HCEC 1CT (cell line): ENCODE measurements at places on chromosomes 16 and 17.

GRCh38 chr16:11621920-11622651 lies 35.4 kb upstream of the LITAF start:
- DNase-seq = no peak

GRCh38 chr17:66983414-66984021 lies 19.0 kb downstream of the CACNG4 start:
- no peak for DNase-seq

DNA sequence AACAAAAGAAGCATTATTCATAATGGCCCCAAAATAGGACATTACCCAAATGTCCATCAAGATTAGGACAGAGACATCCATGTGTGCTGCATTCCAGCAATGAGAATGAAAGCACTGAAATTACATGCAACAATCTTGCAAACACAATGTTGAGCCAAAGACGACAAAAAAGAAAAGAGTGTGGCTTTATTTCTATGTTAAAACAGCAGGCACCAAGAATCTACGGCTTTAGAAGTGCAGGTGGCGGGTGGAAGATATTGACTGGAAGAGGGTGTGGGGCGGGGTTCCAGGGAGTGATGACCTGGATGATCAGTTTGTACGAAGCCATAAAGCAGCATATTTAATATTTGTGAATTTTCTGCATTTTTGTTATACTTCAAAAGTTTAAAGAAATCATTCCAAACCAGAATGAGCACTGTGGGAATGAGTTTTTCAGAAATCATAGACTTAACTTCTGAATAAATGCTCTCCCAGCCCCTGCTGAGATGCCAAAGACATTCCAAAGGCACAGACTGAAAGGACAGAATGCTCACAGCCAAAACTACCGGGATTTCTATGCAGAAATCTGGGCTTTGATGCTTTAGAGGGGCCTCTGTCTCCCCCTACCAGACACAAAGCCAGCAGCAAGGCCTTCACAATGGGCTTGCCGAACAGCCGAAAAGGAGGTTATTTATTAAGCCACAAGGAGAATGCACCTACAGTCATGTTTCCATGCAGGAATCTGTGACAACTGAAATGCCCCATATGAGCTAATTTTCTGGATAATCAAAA lies 361.6 kb downstream of the GRIN2A start:
- DNase-seq = no peak

DNA sequence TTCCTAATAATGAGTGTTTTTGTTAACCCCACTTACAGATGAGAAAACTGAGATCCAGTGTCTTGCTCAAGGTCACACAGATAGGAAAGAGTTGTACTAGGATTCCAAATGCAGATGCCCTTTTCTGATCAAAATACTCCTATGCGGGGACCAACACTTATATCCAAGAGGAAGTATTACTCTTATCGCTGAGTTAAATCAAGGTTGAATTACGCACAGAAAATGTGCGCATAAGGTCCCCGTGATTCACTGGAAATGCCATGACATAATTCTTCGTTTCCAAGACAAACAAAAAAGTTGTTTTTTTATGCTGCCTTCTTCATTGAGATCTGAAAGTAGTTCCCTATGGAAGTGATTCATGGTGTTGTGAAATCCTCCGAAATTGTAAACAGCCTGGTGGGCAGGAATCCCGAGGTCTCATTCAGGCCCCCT lies 463.8 kb upstream of the HSBP1 start:
- peak; percentile 95 for DNase-seq

DNA sequence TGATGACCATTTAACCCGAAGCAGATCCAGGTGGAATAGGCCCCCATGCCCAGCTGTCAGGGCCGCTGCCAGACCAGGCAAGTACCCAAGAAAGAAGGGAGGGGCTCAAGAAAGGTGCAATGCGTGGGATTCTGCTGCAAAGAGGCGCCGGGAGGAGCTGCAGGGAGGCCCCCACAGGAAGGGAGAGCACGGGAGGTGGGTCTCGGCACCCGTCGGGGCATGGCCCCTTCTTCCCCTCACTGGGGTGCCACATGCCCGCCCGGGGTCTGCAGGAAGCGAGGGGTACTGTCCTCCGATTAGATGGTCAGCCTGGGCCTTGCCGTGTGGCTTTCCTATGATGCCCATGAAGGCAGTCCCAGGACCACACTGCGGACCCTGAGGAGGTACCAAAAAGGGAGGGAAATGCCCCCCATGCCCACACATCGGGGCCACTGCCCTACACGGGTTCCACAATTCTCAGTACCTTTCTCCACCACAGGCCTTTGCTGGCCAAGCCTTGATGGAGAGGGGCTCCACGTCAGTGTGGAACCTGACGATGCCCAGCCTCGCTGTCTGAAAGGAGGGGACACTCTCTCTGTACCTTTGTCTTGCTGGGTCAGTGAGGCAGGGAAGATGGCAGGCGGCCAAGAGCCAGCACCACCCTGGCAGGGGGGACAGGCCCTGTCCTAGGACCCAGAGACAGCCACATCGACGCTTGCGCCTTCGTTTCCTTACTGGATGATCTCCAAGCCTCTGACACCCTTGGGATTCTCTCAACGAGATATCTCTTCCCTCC lies 45.5 kb upstream of the DNAH17 start:
- no peak for DNase-seq

- no peak for DNase-seq
These were observed 72.1 kb downstream of the PRKCB start for GRCh38 chr16:23907903-23908302.

DNA sequence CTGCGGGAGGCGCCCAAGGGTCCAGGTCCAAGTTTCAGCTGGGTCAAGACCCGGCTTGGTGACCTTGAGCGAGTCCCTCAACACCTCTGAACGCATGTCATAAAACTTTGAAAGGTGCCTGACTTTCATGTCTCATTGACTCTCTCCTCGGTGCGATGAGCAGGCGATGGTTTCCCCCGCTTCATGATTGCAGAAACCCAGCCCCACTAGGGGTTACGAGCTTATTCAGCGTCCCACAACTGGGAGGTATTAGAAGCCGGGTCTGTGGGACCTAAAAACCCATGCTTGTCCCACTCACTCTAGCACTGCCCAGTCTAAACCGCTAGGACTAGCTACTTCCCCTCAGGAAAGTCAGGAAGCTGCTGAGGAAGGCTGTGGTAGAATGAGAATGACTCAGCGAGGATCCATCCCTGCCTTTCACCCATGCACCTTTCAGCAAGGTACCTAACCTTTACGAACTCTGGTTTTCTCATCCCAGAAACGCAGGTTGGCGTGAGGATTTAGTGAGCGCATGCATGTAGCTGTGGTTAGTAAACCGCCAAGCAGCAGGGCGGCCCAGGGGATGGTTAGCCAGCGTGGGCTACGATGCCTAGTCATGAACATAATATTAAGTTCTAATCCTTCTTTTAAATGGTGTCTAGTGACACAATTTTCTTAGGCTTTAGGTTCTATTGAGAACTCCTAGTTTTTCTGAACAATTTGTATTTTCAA lies 26.2 kb upstream of the RFFL start:
- DNase-seq = peak; percentile 24
